ENCODE measurements at places on chromosomes 7 and 10.

- DNase-seq = no peak
Measured at GRCh38 chr7:92691578-92691977, 101.4 kb upstream of the FAM133B start.

GRCh38 chr7:100678291-100678984, 4.9 kb downstream of the GNB2 start:
- no peak for DNase-seq

DNA sequence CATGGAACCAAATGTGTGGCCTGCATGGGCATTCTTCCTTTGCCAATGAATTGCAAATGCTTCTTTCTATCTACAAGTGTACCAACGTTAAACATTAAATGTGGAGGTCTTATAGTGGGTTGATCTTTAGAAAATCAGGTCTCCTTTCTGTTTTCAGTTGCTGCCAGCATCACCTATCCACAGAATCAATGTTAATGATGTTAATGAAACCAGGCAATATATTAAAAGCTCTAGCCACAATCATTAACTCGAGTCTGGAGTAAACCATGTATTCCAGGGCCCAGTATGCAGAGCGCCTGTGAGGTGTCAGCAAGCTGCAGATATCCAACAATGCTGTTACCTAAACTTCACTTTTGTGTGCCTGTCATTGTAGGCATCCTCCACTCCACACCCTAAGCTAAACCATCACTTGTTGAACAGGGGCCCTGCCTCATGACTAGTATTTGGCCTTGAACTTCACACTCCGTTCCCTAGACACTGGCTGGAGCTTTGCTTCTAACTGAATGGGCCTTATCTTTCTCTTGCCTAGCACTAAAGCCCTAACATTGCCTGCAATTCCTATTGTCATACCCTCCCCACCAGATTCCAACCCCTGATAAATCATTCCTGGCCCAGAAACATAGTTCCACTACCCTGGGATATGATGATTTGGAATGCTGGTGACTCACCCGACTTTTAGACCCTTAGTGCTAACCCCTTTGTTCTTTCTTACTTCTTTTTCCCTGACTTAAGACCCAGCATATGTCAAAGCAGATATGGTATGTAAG, 24.3 kb upstream of the ITGB8 start:
- no peak for DNase-seq

GRCh38 chr7:18290865-18291264, 204.7 kb upstream of the HDAC9 start:
- DNase-seq = no peak

DNA sequence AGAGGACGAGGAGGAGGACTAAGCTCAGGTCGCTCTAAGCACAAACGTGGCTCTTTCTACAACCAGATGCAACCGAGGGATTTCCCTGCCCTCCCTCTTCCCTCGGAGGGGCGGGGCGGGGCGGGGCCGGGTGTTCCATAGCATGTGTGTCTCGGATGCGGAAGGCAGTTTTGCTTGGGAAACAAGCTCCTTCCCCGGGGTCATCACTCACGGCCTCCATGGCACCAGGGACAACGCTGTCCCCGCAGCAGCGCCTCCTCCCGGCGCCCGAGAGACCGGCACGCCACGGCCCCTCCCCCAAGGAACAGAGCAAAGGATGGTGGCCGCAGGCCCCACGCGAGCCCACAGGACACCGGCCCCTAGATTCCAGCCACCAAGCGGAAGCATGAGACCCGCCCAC, 110.5 kb downstream of the PAXIP1 start:
- DNase-seq = no peak

DNA sequence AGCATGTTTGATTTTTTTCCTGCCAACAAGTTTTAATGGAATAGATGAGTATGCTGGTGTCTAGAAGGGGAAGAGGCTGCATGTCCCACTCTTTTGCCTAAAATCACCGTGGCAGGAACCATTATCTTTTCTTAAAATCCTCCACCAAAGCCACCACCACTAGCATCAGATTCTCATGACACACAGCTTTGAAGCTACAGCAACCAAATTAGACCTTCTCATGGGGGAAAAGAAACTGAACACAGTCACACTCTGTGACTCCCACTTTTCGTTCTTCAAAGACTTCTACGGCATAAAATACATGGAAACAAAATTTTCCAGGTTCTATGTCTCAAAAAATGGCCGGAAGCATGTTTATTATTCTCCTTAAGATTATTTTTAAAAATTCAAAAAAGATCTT, 81.8 kb downstream of the SGMS1 start:
- DNase-seq = no peak

DNA sequence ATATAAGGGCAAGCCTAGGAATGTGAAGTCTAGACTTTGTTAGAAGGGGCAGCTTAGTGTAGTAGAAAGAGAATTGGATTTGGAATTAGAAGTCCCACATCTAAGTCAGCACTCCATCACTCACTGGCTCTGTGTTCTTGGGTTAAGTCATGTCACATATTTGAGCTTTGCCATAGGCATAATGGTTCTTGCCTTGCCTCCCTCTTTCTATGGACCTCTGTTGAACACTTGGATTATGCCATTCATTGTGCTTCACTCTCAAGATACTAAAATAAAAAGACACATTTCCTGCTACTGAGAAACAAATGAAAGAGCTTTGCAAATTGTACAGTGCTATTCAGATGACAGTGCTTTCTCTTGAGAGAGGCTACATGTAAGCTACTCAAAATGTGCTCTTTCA, 35.9 kb downstream of the SEC23IP start:
- no peak for DNase-seq

DNA sequence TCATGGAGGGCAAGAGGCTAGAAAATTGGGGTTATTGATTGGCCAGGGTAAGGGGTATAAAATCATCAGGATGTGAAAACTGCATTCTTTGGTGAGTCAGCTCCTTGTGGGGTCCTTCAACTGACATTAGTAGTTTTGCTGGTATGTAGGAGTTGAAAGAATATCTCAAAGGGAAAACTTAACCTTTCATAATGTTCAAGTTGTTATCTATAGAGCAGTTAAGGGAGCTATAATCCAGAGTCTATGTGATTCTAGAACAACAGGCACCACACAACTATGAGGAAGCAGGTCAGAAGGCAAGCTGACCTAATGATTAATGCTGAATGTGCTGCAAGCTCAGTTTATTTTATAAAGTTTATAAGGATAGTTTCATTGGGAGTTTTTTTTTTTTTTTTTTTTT, 13.7 kb downstream of the PRPS1L1 start:
- DNase-seq = no peak

- DNase-seq = no peak
Measured at GRCh38 chr7:37420946-37421695, 27.5 kb downstream of the ELMO1 start.

GRCh38 chr10:97618733-97619132, 14.6 kb downstream of the MORN4 start:
- DNase-seq = no peak

DNA sequence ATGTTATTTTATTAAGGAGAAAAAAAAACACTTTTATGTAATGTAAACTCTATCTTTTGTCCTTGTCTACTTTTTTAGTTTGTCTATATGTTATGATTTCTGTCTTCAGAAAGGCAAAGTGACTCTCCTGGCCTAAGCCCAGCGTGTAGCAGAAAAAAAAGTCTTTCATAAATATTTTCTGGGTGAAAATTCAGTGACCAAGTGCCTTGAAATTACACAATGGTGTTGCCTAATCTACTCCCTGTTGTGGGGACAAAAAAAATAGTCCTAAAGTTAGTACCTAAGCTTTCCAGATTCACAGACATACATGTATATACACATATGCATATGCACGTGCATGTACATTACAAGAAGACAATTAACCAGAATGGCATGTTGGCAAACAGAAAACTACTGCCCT, 1257.8 kb upstream of the SORCS1 start:
- no peak for DNase-seq

- no peak for DNase-seq
Measured at GRCh38 chr10:124727361-124727960, 16.7 kb downstream of the FAM53B start.

- DNase-seq = no peak
Measured at GRCh38 chr10:119450606-119451299, 91.8 kb downstream of the RGS10 start.

- no peak for DNase-seq
Measured at GRCh38 chr7:47392241-47392759, 189.6 kb downstream of the TNS3 start.
